Fibroblast of skin of scalp (primary cell): ENCODE measurements at places on chromosomes 4 and X.

GRCh38 chrX:152821145-152821765, 9.3 kb downstream of the CETN2 start:
- peak; percentile 20 for DNase-seq

DNA sequence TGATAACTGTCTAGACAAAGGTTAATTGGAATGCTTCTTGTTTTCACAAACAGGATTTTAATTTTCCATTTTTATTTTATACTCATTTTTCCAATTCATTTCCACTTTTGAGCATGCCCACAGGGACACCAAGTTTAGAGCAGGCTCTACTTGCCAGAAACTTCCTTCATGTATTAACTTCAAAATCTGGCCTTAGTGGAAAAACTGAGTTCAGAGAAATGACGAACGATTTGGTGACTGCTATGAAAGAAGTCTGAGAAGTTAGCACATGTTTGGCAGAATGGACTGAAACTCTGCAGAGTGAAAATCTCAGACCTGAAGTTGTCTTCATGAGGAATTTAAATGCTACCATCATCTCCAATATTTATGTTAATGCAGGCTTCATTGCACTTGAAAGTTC, 214.1 kb downstream of the THOC2 start:
- no peak for DNase-seq

DNA sequence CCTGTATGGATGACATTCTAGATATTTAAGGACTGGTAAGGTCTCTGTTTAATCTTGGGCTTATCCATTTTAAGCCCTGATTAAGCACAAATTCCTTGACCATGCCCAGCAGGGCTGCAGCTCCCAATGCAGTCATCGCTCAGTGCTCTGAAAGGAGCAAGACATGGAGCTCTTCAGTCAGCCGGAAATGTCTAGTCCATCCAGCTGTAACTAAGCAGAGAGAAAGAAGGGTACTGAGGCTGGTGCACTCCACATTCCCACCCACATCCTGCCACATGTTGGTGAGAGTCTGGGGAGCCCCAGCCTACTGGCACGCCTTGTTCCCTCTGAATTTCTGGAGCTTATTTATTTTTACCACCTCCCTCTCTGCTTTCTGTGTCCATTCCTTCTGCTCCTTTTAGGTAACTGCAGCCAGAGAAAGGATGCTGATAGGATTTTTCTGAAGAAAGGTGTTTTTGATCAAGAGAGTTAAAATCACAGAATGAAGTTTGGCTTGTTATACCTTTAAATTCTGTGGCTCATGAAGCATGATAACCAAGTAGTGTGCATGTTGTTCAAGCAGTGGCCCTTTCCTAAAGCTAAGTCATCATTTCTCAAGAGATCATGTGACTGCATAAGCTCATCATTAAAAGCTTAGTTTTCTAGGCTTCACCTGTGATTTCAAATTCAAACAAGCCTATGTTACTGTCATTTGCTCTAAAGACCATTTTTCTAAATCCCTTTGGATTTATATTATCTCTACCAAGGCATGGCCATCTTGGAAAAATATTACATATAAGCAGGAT, 74.0 kb downstream of the GALNT7 start:
- no peak for DNase-seq

- DNase-seq = no peak
Measured at GRCh38 chr4:89056292-89056952, 563 bp downstream of the FAM13A start.

GRCh38 chrX:110175146-110175545, 142.7 kb downstream of the AMMECR1 start:
- no peak for DNase-seq

DNA sequence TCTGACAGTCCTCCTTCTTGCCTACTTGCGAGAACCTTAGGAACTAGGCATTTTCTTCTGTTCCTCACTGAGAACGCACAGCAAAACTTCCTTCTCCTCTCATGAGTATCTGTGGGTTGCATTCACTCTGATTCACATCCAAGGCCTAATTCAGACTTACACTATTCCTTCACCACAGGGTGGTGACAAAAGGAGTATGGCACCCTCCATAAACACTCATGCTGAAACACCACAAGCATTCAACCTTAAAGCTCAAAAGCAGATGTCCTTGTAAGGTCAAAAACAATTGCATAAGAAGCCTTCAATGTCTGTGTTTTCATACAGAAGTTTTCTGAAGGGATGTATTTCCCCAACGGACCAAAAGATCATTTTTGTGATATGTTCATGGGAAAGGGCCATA, 147.3 kb downstream of the CORIN start:
- peak; percentile 30 for DNase-seq

DNA sequence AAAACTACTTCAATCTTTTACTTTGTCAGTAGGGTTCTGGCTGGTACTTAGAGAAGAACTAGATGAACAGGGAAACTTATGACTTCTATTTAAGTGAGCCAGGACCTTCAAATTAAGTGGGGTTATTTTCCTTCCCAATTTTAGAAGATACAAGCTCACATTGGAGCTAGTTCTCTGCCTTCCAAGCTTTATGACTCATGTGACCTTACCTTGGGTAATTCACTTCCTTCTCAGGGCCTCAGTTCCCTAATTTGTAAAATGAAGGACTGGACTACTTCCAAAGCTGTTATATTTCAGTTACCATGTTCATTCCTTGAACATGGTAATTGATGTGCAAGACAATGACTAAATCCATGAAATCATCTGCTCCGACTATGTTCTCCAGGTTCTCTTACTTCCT, 32.0 kb upstream of the DCX start:
- no peak for DNase-seq

- no peak for DNase-seq
Measured at GRCh38 chr4:16694884-16695276, 203.6 kb downstream of the LDB2 start.

DNA sequence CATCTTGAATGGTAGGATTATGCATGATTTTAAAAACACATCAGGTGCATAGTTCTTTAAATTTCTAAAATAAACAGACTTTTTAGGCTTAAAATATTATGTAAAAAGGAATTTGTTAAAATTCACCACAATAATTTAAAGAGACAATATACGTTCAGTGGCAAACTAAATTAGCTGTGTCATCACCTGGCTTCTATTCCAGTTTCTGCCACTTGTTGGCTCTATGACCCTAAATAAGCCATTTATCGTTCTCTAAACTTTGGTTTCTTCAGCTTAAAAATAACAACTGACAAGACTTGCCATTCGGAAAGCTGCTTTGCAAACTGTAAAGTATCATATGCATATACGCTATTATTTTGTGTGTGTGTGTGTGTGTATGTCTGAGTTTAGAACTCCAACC, 141.3 kb downstream of the MGST2 start:
- DNase-seq = no peak

DNA sequence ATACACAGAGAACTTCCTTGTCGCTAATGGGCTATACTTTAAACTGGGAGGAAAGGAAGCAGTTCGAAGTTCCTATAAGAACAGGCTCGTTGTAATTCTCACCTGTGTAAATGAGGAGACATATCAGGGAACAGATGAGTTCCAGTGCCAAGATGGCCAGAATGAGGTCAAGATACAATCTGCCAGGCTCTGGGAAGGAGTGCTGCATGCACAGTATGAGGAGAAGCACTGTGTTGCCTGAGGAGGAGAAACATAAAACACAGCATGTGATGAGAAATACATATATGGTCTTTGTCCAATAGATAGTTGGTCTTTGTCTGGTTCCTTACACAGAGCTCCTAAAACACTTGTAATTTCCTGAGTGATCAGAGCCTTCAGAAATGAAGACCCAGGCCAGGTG, 24.3 kb downstream of the TMEM192 start:
- DNase-seq = no peak

- no peak for DNase-seq
Measured at GRCh38 chr4:23835774-23836478, 53.9 kb downstream of the PPARGC1A start.

- no peak for DNase-seq
Measured at GRCh38 chrX:12741416-12741815, 49.8 kb upstream of the PRPS2 start.
